AG08395 (cell line): ENCODE measurements at places on chromosomes 12 and 14.

- no peak for DNase-seq
Observed at GRCh38 chr12:116950628-116951325, 40.0 kb downstream of the FBXW8 start.

GRCh38 chr12:57755454-57756372, 810 bp downstream of the MARCHF9 start:
- DNase-seq = no peak

- no peak for DNase-seq
Observed at GRCh38 chr14:94303111-94303510, 10.0 kb upstream of the SERPINA10 start.

- DNase-seq = peak; percentile 27
Observed at GRCh38 chr12:88308825-88309224, 166.7 kb downstream of the TMTC3 start.

DNA sequence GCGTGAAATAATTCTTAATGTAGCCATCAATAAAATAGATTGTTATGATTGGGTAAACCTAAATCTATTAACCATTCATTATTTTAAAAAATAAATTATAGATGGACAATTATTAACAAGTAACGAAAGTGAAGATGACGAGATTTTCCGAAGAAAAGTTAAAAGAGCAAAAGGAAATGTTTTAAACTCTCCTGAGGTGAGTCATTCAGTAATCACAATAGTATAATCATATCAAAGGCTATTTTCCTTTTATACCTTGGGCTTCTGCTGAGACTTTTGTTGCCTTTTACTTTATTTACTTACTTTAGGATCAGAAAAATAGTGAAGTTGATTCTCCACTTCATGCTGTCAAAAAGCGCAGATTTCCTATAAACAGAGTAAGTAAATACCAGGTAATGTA, 45.6 kb downstream of the FANCM start:
- DNase-seq = no peak

- DNase-seq = peak; percentile 6
Observed at GRCh38 chr12:70367258-70368141, 1.4 kb downstream of the KCNMB4 start.

- DNase-seq = no peak
Observed at GRCh38 chr12:65675141-65675621, 149.1 kb upstream of the HMGA2 start.
